ENCODE measurements at places on chromosomes 7 and 10. TPM values are rescaled to one million over a fixed set of nuclear protein-coding genes. Genes with fewer than 3 reads are reported as not detected.

PRKCQ gene
- polyA plus RNA-seq: 4.3 TPM

PRPS1L1 gene
- not detected for polyA plus RNA-seq

ANKRD22 gene
- not detected for polyA plus RNA-seq

MRLN gene
- not detected for polyA plus RNA-seq

CAV2 gene
- polyA plus RNA-seq: 17.4 TPM

GIMAP2 gene
- not detected for polyA plus RNA-seq

CALML3 gene
- polyA plus RNA-seq: not detected

IFIT1B gene
- polyA plus RNA-seq: 0.31 TPM

OPALIN gene
- polyA plus RNA-seq: not detected

TMEM72 gene
- 1.2 TPM for polyA plus RNA-seq

NKX6-2 gene
- polyA plus RNA-seq: 9.9 TPM

NPC1L1 gene
- not detected for polyA plus RNA-seq

KMT2C gene
- 30.9 TPM for polyA plus RNA-seq

TMEM176B gene
- polyA plus RNA-seq: 41.8 TPM

SPAM1 gene
- polyA plus RNA-seq: not detected

FAM241B gene
- 42.4 TPM for polyA plus RNA-seq

NRG3 gene
- 0.85 TPM for polyA plus RNA-seq

KAZALD1 gene
- polyA plus RNA-seq: 27.5 TPM

GIMAP4 gene
- polyA plus RNA-seq: not detected

SRRM3 gene
- 1.3 TPM for polyA plus RNA-seq

GRID1 gene
- 1.6 TPM for polyA plus RNA-seq

SEPTIN7 gene
- polyA plus RNA-seq: 560 TPM

ITGA8 gene
- 1.9 TPM for polyA plus RNA-seq

CH25H gene
- not detected for polyA plus RNA-seq

Data from cardiac muscle cell (in vitro differentiated cells and primary cell).